ENCODE measurements at places on chromosomes 13 and 19.

DNA sequence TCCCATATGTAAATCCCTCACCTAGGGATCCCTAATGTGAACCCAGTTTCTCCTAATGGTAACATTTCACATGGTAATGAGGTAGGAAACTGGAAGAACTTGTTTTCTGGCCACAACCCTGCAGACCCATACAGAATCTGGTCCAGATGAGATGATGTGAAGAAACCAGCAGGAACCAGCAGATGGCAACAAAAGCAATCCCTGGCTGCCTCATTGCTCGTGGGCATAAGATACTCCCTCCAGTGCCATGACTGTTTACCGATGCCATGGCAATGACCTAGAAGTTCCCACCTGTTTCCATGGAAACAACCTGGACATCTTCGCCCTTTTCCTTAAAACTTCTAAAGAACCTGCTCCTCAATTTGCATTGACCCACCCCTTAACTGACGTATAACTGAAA, 1.4 kb upstream of the CD209 start:
- no peak for DNase-seq

DNA sequence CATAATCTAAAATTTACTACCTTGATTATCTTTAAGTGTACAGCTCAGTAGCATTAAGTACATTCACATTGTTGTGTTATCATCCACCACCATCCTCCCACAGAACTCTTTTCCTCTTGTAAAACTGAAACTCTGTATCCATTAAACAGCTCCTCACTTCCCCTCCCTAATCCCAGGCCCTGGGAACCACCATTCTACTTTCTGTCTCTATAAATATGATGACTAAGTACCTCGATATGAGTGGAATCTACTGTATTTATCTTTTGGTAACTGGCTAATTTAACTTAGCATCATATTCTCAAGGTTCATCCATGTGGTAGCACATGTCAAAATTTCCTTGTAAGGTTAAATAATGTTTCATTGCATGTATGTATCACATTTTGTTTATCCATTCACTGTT, 49.0 kb upstream of the POMP start:
- DNase-seq = no peak

DNA sequence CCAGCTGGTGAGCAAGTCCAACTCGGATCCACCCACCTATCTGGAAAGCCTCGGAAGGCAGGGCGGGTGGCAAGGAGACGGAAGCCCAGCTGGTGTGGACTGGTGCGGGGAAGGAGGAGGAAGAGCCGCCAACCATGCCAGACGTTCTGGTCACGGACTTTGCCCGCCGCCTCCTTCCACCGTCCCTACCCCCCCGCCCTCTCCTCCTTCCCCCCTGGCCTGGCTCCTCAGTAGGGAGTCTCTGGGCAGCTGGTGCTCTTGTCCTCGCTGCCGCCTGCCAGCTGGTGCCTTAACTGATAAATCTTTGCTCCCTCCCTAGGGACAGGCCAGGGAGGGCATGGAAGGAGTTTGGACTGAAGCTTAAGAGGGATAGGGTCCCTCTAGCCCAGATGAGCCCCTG, 4.8 kb downstream of the SYNGR4 start:
- DNase-seq = no peak

GRCh38 chr13:67063036-67063435, 167.1 kb downstream of the PCDH9 start:
- DNase-seq = no peak

DNA sequence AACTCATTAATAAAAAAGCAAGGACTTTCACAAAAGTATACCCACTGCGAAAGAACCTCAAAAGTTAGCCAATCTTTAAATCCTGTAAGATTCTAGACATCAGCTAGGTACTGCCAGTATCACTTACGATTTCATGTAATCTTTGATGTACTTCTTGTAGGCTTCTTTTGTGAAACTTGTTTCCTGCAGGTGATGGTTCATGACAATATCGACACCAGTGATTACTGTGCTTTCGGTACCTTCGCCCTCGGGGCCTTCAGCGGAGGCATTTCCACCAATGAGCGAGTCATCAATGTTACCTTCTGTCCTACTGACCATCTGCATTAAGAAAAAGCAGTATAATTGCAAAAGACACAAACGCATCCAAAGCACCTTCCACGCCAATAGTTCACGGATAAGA, 1.1 kb downstream of the TPT1 start:
- no peak for DNase-seq

GRCh38 chr19:45215391-45216191, 29.6 kb downstream of the EXOC3L2 start:
- DNase-seq = no peak

DNA sequence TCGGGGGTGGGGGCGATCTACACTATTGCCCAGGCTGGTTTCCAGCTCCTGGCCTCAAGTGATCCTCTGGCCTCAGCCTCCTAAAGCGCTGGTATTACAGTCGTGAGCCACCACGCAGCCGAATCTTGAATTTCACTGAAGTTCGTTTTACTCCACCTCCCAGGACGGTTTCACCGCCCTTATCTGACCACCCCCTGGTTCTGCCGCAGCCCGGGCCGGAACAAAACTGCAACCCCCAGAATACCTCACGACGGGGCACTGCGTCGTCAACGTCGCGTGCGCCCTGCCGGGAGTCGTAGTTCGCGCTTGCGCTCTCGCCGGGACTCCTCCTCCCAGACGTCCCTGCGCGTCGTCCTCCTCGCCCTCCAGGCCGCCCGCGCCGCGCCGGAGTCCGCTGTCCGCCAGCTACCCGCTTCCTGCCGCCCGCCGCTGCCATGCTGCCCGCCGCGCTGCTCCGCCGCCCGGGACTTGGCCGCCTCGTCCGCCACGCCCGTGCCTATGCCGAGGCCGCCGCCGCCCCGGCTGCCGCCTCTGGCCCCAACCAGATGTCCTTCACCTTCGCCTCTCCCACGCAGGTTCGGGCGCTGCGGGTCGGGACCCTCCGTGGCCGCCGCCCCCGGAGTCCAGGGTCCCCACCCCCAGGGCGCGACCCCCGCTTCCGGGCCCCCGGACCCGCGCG, at the start of gene ATP5F1D:
ATP5F1D (plus strand) TSS at position 335 of the 679 bp plus-strand sequence; CDS start at position 435, 100 bp downstream.
- peak; percentile 97 for DNase-seq

- no peak for DNase-seq
Observed at GRCh38 chr13:38826182-38826813, 139.4 kb downstream of the FREM2 start.

- DNase-seq = no peak
Observed at GRCh38 chr13:44667943-44668342, 91.8 kb upstream of the TSC22D1 start.

- no peak for DNase-seq
Observed at GRCh38 chr19:2922987-2923386, 21.8 kb downstream of the ZNF77 start.

Measured in activated CD4-positive, alpha-beta T cell treated with anti-CD3 and anti-CD28 coated beads, Interleukin-10, Interleukin-2, amounts not matched to agents 100 ng/mL and 50 ng/mL, durations not matched to agents 16 hours and 8 hours (primary cell).